ENCODE measurements at places on chromosomes 16 and 17. TPM values are rescaled to one million over a fixed set of nuclear protein-coding genes. Genes with fewer than 3 reads are reported as not detected.

Gene PERCC1
- not detected for polyA plus RNA-seq

Gene AOC3
- 9.7 TPM for polyA plus RNA-seq

Gene FLOT2
- 33.0 TPM for polyA plus RNA-seq

Gene ABAT
- 4.6 TPM for polyA plus RNA-seq

Gene TMEM98
- 6.0 TPM for polyA plus RNA-seq

Gene TP53TG3F
- polyA plus RNA-seq, result not detected

Gene MFAP4
- 8.3 TPM for polyA plus RNA-seq

Gene ZBTB4
- 19.1 TPM for polyA plus RNA-seq
